ENCODE measurements at places on chromosomes 11 and 22. TPM values are rescaled to one million over a fixed set of nuclear protein-coding genes. Genes with fewer than 3 reads are reported as not detected.
A peak's percentile ranks its signal among the peaks of the same experiment; 100 is the strongest.

The POU2AF3 gene
- polyA plus RNA-seq: 10.8 TPM

The GLB1L3 gene
- 0.21 TPM for polyA plus RNA-seq

- H3K4me3 ChIP-seq: no peak overlapping the region
- H3K27ac ChIP-seq: no peak overlapping the region
- no peak for DNase-seq
- no peaks in the 10 kb centered on the region for H3K4me1 ChIP-seq
- H3K27me3 ChIP-seq: no peaks in the 10 kb centered on the region
These were observed 555.7 kb upstream of the B3GAT1 start for GRCh38 chr11:134967746-134968145.

DNA sequence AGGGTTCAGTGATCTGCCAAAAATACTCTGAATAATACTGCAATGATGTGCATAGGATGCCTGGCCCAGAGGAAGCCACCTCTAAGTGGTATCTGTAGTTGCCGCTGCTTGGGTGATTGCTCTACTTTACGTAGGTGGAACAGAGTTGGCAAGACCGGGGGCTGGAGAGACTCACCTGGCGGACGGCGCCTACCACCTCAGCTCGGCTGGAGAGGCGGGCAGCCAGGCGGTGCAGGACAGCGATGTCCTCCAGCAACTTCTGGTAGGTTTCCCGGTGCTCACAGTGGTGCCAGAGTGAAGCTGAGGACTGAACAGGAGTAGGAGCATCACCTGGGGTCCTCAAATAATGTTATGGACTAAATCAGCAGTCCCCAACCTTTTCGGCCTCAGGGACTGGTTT, 34.5 kb upstream of the LYVE1 start:
- H3K4me3 ChIP-seq: no peak overlapping the region
- no peak overlapping the region for H3K27ac ChIP-seq
- H3K27me3 ChIP-seq: no peaks in the 10 kb centered on the region
- H3K36me3 ChIP-seq: no peaks in the 10 kb centered on the region
- DNase-seq: no peak
- H3K4me1 ChIP-seq: peaks cover 98% of the 10 kb centered on the region

- no peak overlapping the region for H3K4me3 ChIP-seq
- no peak for DNase-seq
- no peaks in the 10 kb centered on the region for H3K27me3 ChIP-seq
- H3K27ac ChIP-seq: no peak overlapping the region
These were observed 37.9 kb upstream of the PLET1 start for GRCh38 chr11:112298535-112298934.

- H3K27me3 ChIP-seq: no peaks in the 10 kb centered on the region
- DNase-seq: no peak
- no peaks in the 10 kb centered on the region for H3K4me1 ChIP-seq
- H3K36me3 ChIP-seq: no peaks in the 10 kb centered on the region
- no peak overlapping the region for H3K27ac ChIP-seq
These were observed 27.2 kb upstream of the PDGFD start for GRCh38 chr11:104191124-104191523.

GRCh38 chr11:643366-643765, 6.3 kb downstream of the DRD4 start:
- no peaks in the 10 kb centered on the region for H3K4me1 ChIP-seq
- no peak overlapping the region for H3K4me3 ChIP-seq
- no peaks in the 10 kb centered on the region for H3K36me3 ChIP-seq

DNA sequence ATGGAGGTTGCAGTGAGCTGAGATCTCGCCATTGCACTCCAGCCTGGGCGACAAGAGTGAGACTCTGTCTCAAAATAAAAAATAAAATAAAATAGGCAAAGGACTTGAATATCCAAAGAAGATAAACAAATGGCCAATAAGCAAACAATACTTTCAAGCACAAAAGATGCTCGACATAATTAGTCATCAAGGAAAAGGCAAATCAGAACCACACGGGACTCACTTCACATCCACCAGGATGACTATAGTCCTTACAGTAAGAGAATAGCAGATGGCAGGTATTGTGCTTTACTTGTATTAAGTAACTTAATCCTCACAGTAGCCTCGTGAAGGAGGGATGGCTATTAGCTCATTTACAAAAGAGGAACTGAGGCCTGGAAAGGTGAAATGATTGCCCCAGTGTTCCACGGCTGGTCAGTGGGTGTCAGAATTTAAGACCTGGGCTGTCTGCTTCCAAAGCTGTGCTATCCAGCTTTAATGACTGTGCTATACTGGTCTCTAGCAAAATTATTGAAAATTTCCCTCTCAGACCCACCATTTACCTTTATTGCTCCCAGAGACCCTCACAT, 40.2 kb upstream of the RBFOX2 start:
- DNase-seq: no peak
- H3K27me3 ChIP-seq: no peaks in the 10 kb centered on the region
- no peak overlapping the region for H3K27ac ChIP-seq
- H3K4me1 ChIP-seq: no peaks in the 10 kb centered on the region

The SUSD2 gene
- polyA plus RNA-seq: 20.0 TPM

The CEP126 gene
- polyA plus RNA-seq: 13.0 TPM

DNA sequence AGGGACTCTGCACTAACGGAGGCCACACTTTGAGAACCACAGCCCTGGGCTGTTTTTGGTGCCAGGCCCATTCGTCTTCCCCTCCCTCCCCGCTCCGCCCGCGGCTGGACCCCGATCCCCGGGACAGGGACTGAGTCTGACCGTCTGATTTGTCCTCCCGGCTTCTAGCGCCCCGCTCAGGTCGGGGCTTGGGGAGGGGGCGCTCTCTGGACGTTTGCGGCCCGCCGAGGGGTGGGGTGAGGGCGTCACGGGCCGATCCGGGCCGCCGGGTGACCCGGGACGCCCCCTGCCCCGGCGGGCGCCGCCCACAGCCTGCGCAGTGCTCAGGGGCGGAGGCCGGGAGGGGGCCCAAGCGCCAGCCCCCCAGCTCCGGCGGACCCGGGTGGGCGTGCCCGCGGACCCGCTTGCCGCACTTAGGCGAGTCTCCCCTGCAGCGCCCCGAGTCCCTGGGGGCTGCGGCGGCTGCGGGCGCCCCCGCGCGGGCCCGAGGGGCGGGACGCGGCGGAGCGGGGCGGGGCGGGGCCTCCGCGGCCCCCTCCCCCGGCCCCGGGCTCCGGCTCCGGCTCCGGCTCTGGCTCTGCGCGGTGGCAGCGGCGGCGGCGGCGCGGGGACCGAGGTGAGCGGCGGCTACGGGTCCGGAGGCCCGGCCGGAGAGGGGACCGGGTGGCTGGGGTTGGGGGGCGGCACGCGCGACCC, 33.7 kb upstream of the PRR5 start:
- DNase-seq: peak; percentile 43
- H3K27me3 ChIP-seq: peaks cover 15% of the 10 kb centered on the region
- peak overlapping the region; percentile 63 for H3K27ac ChIP-seq

GRCh38 chr11:76591416-76591815, 79.1 kb downstream of the LRRC32 start:
- no peaks in the 10 kb centered on the region for H3K27me3 ChIP-seq
- no peak overlapping the region for H3K4me3 ChIP-seq
- H3K27ac ChIP-seq: no peak overlapping the region
- no peaks in the 10 kb centered on the region for H3K4me1 ChIP-seq
- no peaks in the 10 kb centered on the region for H3K36me3 ChIP-seq

GRCh38 chr22:46129390-46130041, 20.8 kb upstream of the PPARA start:
- no peaks in the 10 kb centered on the region for H3K36me3 ChIP-seq
- H3K27ac ChIP-seq: peak overlapping the region; percentile 56

The CD151 gene
- 176 TPM for polyA plus RNA-seq
